ENCODE measurements at places on chromosomes 2 and 18. TPM values are rescaled to one million over a fixed set of nuclear protein-coding genes. Genes with fewer than 3 reads are reported as not detected.

GRCh38 chr2:229519655-229520430, 194.5 kb downstream of the DNER start:
- H3K4me3 ChIP-seq: no peak overlapping the region
- no peak for DNase-seq
- peaks cover 6% of the 10 kb centered on the region for H3K27me3 ChIP-seq
- H3K27ac ChIP-seq: no peak overlapping the region
- H3K4me1 ChIP-seq: no peaks in the 10 kb centered on the region

SAG gene
- total RNA-seq: not detected

GRCh38 chr2:237956402-237956736, 10.4 kb upstream of the UBE2F start:
- no peak overlapping the region for H3K27ac ChIP-seq
- H3K36me3 ChIP-seq: no peaks in the 10 kb centered on the region
- no peak overlapping the region for H3K4me3 ChIP-seq
- no peaks in the 10 kb centered on the region for H3K27me3 ChIP-seq
- DNase-seq: no peak

TUBA4B gene
- not detected for total RNA-seq

DNA sequence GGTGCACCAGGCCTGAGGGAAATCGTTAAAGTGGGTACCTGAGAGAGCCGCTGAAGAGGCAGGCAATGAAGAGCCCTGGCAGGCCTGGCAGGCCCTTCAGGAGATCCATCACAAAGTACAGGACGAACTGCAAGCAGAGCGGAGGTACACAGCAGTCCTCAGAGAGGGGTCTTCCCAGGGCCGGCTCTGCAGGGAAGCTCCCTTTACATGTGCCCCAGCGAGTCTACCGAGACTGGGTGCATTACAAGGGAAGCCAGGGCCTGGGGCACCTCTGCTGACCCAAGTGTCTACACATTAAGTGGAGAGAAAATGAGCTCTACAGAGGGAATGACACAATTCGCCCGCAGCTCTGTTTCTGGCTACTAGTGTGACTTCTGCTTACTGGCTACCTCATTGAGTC, 8.1 kb upstream of the ATRAID start:
- no peaks in the 10 kb centered on the region for H3K27me3 ChIP-seq
- no peak overlapping the region for H3K27ac ChIP-seq
- no peak for DNase-seq
- H3K36me3 ChIP-seq: peaks cover 5% of the 10 kb centered on the region

- H3K4me1 ChIP-seq: no peaks in the 10 kb centered on the region
- DNase-seq: no peak
- H3K4me3 ChIP-seq: no peak overlapping the region
- H3K27me3 ChIP-seq: no peaks in the 10 kb centered on the region
- H3K36me3 ChIP-seq: no peaks in the 10 kb centered on the region
- no peak overlapping the region for H3K27ac ChIP-seq
Measured at GRCh38 chr2:172283476-172283875, 143.9 kb upstream of the ITGA6 start.

DNA sequence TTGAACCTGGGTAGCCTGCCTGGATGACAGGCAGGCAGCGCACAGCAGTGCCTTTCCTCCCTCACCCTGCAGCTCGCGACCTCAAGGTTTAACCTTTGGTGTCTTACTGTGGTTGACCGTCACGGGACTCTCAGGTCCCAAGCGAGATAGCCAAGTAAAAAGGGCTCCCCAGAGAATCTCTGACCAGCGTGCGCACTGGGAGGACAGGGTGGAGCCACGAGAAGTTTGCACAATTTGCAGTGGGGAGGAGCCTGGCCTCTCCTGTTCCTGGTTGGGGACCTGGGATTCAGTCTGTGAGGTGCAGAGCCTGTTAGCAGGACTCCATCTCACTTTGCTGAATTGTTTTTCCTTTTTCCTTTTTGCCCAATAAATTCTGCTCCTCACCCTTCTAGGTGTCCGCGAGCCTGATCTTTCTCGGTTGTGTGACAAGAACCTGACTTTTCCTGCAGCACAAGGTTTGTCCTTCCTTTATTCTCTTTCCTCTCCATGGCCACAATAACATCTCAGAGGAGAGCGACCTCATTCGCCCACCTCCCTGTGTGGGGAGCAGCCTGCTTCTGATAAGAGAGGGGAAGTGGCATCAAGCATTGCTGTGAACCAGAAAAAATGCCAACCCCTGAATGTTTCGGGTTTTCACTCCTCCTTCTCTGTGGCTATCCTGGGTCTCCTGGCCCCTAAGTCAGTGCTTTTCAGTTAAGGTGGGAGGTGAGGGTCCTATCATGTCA, 36.2 kb downstream of the POU3F3 start:
- no peak overlapping the region for H3K27ac ChIP-seq
- H3K4me3 ChIP-seq: no peak overlapping the region
- H3K27me3 ChIP-seq: peaks cover 2% of the 10 kb centered on the region

GRCh38 chr2:33370636-33371265, 105.7 kb upstream of the RASGRP3 start:
- H3K27ac ChIP-seq: no peak overlapping the region
- H3K4me3 ChIP-seq: no peak overlapping the region
- no peaks in the 10 kb centered on the region for H3K4me1 ChIP-seq

- no peaks in the 10 kb centered on the region for H3K36me3 ChIP-seq
- no peak overlapping the region for H3K27ac ChIP-seq
- H3K4me1 ChIP-seq: peaks cover 12% of the 10 kb centered on the region
- no peak for DNase-seq
- H3K27me3 ChIP-seq: no peaks in the 10 kb centered on the region
Measured at GRCh38 chr2:240435948-240436682, 652 bp downstream of the GPC1 start.

- no peak for DNase-seq
- no peak overlapping the region for H3K27ac ChIP-seq
- no peaks in the 10 kb centered on the region for H3K27me3 ChIP-seq
- H3K4me3 ChIP-seq: no peak overlapping the region
- no peaks in the 10 kb centered on the region for H3K36me3 ChIP-seq
Measured at GRCh38 chr18:61827591-61827990, 65.2 kb downstream of the RNF152 start.

GRCh38 chr18:77495079-77495478, 245.4 kb downstream of the GALR1 start:
- no peak for DNase-seq
- H3K27me3 ChIP-seq: peaks cover 2% of the 10 kb centered on the region
- H3K27ac ChIP-seq: no peak overlapping the region
- no peaks in the 10 kb centered on the region for H3K4me1 ChIP-seq

GRCh38 chr2:208669394-208669793, 262.8 kb downstream of the PTH2R start:
- DNase-seq: no peak
- no peak overlapping the region for H3K27ac ChIP-seq
- no peak overlapping the region for H3K4me3 ChIP-seq

DNA sequence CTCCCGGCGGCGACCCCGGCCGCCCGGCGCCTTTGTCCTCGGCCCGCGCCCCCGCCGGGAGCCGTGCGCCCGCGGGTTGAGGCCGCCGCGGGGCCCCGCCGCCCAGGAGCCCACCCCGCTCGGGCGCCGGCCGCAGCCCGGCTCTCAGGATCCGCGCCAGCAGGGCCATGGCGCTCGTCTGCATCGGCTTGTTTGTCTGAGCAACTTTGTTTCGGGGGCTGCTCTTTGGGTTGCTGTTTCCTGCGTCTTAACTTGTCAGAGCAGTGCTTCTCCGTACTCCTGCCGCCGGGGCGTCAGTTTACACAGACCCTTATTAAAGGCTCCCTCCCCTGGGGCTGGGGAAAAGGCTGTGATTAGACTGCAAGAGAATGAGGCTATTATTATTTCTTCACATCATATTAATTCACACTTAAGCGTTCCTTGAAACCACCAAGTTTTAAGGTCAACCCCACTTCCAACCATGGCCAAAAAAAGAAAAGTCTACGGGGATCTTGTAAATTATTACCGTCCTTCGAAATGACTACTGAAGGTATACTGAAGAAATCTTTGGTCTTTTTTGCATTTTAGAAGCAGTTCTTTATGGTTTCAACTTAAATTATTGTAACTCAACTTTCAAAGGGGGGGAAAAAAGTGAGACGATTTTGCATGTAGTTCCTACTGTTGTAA, at the start of gene CYP27C1:
Gene CYP27C1, minus strand, starts transcription at position 198 of the 666 bp plus-strand sequence. Its CDS starts 29 bp downstream, at position 169.
- no peak for DNase-seq
- H3K27me3 ChIP-seq: no peaks in the 10 kb centered on the region
- peak within 1 kb of the TSS; percentile 90 for H3K27ac ChIP-seq
- H3K4me1 ChIP-seq: peaks cover 23% of the 10 kb centered on the region
- H3K36me3 ChIP-seq: no peaks in the 10 kb centered on the region
